ENCODE measurements at places on chromosomes 1 and 21.

DNA sequence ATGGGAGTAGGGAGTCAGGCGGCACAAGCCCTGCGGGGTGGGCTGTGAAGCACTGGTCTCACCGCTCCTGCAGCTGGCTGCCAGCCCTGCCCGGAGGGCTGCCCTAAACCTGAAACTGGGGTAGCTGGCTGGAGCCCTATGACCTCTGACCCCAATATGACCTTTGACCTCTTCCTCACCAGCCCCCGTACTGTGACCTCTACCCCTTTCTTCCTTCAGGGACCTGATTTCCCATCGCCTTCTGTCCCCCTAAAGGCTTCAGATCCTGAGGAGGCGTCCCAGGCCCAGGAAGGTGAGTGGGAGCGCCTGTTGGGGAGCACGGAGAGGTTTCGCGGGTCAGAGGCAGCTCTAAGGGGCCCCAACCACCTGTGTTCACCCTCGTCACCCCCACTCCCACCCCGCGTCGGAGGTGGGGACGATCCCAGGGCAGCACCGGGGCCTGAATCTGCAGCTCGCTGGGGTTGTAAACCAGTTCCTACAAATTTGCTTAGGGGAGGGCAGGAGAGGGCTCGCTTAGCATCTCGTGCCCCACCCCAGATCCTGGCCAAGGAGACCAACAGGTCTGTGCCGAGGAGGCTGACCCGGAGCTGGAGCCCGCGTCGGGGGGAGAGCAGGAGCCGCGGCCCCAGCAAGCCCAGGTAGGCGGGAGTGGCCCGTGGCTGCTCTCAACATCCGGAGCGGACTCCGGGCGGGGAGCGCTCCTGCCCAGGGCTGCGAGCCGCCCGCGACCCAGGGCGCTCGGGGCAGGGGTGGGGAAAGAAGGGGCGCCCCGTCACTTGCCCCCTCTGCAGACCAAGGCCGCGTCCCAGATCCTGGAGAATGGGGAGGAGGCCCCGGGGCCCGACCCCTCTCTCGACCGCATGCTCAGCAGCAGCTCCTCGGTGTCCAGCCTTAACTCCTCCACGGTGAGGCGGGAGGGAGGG lies 7.3 kb downstream of the SYTL1 start:
- no peak for DNase-seq

GRCh38 chr1:36645867-36646266 lies 163.2 kb upstream of the CSF3R start:
- DNase-seq: no peak

DNA sequence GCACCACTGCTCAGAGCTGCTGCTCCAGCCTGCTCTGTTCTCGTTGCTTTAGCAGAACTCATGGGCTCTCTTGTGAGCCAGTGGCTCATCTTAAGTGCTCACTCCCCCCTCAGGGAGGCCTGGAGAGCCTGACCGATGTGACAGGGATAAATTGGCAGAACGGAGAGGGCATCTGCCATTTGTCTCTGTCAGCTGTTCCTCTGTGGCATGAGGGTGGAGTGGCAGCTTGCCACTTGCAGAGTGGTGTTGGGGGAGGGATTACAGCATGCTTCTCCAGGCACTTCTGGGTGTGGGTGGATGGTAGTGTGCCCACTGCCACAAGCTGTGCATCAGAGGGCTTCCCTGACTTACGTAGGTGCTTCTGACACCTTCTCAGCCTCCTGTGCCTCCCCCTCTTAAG lies 229.5 kb downstream of the PAPPA2 start:
- no peak for DNase-seq

- no peak for DNase-seq
These were observed 9.2 kb upstream of the ENAH start for GRCh38 chr1:225662155-225662554.

DNA sequence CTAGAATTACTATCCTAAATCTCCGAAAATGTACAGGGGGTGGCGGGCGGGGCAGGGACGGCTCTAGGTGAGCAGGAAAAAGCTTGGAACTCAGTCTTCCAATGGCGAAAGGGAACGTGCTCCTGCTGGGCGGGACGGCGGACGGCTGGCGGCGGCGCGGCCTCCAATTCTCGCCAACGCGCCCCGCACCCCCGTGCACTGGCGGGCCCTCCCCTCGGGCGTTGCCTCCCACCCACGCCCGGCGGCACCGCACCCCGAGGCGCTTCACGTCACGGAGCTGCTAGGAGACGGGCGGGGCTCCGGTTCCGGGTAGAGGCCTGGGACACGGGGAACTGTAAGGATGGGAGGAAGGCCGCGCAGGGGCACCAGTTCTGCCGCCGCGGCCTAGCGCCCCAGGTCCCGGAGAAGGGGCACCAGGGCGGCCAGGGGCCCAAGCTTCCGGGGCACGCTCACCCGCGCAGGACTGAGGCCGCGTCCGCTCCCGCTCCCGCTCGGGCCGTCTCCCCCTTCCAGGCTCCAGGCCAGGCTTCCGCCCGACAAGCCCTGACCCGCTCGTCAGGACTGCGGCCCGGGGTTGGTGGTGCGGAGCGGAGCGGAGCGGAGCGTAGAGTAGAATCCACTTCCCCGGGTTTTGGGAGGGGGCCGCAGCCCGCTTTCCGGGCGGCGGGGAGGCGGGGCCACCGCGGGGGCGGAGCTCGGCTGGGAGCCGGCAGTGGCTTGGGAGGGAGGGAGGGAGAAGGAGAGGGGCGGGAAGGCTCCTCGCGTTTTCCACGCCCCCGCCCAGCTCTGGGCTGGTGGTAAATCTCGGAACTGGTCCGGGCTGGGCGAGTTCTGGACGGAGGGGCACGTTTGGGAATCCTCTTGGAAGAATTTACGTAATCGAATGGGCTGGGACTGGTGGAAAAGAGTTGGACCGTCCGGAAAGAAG lies at the start of gene DDX59:
DDX59 (minus strand) TSS at position 594 of the 928 bp plus-strand sequence. CDS start 3,167 bp downstream, outside the sequence.
- DNase-seq: peak; percentile 87

DNA sequence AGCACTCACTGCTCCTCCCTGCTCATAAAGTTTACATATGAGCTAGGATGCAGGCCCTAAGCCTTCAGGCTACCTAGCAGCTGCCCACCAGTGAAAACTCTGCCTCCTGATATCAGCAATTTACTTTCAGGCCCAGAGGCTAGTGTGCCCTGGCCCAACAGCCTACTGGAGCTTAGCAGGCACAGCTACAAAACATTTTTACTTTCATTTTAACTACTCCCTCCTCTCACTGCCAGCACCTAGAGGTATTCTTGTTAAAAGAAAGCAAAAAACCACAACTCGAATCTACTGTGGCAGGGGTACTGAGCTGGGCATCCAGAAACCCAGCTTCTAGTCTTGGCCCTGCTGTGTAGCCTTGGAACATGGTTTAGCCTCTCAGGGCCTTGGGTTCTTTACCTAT lies 5.8 kb upstream of the LORICRIN start:
- no peak for DNase-seq

- no peak for DNase-seq
These were observed 24.1 kb upstream of the ARHGEF11 start for GRCh38 chr1:157069601-157070000.

DNA sequence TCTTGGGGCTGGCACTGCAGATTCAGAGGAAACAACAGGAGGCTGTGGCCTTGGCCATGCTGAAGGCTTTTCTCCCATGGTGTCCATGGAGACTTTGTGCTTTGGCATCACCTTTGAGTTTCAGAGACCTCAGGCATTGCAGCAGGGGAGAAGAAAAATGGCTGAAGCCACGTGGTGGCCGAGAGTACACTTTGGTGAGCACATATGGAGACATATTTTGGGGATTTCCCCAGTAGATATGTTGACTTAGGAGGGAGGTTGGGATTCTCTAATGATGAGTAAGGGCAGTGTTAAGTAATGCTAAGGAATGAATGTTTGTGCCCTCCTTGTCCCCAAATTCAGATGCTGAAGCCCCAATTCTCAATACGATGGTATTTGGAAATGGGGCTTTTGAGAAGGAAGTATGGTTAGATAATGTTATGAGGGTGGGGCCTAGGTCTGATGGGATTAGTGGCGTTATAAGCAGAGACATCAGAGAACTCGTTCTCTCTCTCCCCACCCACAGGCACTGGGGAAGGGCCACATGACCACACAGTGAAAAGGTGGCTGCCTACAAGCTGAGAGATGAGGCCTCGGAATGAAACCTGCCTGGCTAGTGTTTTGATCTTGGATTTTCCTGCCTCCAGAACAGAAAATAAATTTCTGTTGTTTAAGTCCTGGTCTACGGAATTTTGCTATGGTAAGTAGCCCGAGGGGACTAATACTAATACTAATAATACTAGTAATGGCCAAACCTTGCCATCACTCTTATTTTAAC lies 98.6 kb downstream of the TBX19 start:
- DNase-seq: no peak

DNA sequence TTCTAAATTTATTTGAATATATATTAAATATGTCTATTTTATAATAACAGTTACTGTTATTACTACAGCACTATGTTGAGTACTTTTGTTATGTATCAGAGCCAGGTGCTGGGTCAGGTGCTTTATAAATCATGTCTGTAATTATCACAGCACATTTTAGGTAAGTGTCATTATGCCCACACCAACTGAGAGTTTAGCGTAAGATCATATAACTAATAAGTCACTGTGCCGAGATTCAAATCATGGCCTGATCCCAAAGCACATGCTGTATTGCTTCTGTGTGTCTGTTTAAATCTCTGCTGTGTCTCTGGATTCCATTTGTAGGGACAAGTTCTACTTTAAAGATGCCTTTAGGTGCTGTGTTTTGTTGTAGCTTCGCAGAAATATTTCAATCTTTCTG lies 1.9 kb downstream of the GPSM2 start:
- no peak for DNase-seq

- no peak for DNase-seq
These were observed 34.0 kb upstream of the RUNX3 start for GRCh38 chr1:24963943-24964693.

- DNase-seq: no peak
These were observed 7.6 kb upstream of the PLEKHO1 start for GRCh38 chr1:150142083-150142482.

GRCh38 chr1:7960867-7961215 lies 670 bp upstream of the PARK7 start:
- DNase-seq: no peak

GRCh38 chr1:55214212-55214933 lies 791 bp downstream of the USP24 start:
- no peak for DNase-seq

DNA sequence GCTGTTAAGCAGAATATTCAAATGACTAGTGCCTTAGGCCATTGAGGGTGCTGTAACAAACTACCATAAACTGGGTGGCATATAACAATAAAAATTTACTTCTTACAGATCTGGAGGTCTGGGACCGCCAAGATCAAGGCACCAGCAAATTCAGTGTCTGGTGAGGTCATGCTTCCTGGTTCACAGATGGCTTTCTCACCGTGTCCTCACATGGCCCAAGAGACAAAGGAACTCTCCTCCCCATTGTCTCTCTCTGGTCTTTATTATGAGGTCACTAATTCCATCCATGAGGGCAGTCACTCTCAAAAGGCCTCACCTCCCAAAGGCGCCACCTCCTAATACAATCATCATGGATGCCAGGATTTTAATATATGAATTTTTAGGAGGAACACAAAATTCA lies 127.3 kb downstream of the GABPA start:
- DNase-seq: no peak

- DNase-seq: no peak
These were observed 179.9 kb downstream of the DENND1B start for GRCh38 chr1:197595304-197595904.

DNA sequence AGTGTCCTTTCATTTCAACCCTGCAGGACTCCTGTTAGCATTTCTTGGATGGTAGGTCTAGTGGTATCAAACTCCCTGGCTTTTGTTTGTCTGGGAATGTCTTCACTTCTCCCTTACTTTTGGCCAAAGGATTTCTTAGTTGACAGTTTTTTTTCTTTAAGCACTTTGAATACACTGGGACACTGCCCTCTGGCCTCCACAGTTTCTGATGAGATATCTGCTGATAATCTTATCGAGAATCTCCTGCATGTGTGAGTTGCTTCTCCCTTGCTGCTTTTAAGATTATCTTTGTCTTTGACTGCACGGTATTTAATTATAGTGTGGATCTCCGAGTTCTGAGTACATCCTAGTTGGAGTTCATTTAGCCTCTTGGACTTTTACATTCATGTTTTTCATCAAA lies 13.3 kb downstream of the UTS2 start:
- DNase-seq: no peak
